ENCODE measurements at places on chromosomes 2 and 18. TPM values are rescaled to one million over a fixed set of nuclear protein-coding genes. Genes with fewer than 3 reads are reported as not detected.

DNA sequence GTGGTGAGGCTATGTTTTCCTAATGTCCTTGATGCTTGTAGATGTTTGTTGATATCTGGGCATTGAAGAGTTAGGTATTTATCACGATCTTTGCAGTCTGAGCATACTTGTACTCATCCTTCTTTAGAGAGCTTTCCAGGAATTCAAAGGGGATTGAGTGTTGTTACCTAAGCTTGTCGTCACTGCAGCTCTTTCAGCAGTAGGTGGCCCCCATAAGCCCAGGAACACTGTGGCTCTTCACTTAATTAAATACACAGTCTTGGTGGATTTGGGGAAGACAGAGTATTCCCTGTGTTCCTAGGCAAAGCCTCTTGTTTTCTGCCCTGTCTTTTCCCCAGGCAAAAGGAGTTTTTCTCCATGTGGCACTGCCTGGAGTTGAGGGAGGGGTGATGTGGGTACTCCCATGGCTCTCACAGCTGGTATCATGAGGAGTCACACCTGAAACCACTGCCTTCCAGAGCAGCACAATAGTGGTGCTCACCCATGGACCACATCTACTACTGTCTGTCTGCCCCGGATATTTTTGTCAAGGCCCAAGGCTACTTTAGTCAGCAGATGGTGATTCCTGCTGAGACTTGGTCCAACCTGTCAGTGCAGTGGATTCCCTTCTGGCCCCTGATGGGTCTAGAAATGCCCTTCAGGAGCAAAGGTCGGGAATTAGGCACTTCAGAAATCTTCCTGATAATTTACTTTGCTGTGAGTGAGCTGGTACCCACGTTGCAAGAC lies 95.7 kb downstream of the GALNT13 start:
- no peak for DNase-seq

DNA sequence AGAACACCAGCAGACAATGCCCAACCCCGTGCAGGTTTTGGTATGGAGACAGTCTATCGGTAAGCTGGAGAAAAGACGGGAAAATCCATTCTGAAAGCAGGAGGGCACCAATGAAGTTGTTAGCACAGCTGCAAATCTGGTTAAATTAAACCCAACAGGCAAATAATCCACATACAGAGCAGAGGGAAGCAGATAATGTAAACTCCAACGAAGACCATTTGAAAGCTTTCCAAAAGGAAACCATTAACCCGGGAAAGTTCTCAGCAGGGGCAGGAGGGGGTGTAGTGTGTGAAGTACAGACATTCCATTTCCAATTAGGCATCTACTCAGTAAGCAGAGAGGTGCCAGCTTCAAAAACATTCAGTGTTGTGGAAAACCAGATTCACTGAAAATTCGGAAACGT lies 10.3 kb downstream of the EDAR start:
- no peak for DNase-seq

DNA sequence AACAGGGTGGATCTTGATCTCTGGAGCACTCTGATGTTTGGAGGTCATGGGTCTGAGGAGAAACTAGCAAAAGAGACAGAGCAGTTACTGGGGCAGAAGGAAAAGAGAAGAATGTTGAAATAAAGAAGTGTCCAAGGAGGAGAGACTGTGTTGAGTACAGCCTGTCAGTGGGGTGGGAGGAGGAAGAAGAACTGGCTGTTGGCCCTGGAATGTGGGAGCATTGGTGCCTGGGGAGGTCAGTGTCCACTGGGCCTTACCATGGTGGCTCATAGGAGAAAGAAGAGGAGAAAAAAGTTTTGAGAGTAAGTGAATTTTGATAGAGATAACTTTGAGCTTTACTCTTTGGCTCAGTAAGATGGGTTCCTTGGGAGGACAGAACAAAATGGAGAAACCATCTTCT lies 499.0 kb downstream of the TXNL1 start:
- DNase-seq = no peak

DNA sequence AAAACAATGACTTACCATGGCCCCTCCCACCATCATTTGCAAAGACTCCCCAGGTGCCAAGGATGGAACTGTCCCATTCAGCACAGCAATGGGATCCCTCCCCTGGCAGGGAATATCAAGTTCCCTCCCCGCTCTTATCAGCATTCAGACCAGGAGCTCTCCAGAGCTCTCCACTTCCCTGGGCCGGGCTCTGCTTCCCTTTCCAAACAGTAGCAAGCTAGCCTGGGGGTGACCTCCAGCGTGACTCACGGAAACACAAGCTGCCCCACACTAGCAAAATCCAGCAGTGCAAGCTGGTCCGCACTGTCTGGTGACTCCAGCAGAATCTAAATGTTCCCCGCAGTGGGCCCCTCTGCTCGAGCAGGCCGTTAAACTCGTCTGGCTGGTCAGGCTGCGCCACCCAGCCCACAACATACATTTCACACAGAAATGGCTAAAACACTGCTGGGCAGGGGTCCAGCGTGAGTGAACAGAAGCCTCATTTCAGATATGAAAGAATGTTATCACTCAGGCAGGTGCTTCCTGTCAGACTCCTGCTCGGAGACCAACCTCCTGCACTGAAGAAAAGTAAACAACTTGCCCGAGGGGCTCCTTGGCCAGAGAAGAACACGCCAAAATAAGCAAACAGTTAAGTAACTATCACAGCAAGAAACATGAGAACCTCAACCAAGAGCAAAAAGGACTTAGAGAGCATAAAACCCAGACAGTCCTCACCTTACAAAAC lies 33.9 kb downstream of the STAT1 start:
- DNase-seq = peak; percentile 88

- no peak for DNase-seq
These were observed 142.0 kb downstream of the PTGR3 start for GRCh38 chr18:75066936-75067335.

- DNase-seq = no peak
These were observed 612.9 kb upstream of the POU3F3 start for GRCh38 chr2:104240984-104241383.

DNA sequence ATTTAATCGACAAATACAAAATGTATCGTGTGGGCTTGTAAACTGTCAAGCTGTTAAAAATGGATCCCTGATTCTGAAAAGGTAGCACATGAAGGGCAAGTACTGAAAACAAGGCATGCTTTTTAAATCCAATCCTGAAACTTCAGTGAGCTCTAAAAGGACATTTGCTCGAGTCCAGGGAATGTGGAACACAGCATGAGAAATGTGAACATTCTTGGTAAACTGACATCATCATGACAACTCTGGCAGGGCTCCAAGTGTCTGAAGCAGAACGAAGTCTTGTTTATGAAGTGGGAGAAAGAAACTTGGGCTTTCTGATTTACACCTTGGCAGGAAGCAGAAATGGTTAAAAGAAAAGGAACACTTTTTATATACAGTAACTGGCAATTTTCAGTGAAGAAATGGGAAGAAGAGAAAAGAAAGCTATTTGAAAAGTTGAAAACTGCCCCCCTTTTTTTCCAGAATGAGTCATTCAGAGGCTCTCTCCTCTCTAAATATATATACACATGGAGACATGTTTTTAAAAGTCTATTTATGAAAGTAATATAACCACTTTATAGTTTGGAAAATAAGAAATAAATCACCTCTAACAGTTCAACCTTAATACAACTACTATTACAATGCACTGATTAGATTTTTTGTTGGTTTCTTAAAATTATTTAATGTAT lies 120.8 kb downstream of the GAREM1 start:
- DNase-seq = peak; percentile 91

- DNase-seq = no peak
These were observed 1.7 kb downstream of the EGR4 start for GRCh38 chr2:73291461-73292315.

DNA sequence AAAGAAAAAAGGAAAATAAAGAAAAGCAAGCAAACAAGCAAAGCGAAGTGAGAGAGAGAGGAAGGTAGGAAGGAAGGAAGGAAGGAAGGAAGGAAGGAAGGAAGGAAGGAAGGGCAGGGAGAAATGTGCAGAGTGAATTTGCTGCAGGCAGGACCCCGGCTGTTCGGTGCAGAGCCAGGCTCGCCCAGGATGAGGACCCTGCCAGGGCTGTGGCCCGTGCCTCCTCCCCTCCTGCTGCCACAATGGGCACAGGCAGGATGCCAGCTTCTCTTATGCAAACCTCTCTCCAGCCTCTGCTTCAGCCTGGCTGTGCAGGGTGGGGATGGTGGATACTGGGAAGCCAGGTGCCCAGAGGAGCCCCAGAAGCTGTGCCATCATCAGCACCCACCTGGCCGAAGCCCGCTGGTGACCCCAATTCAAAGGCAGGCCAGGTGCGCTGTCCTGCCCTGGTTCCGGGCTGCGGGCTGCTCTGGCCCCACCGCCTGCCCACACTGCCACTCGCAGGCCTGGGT lies 3.2 kb downstream of the GPR17 start:
- DNase-seq = no peak

DNA sequence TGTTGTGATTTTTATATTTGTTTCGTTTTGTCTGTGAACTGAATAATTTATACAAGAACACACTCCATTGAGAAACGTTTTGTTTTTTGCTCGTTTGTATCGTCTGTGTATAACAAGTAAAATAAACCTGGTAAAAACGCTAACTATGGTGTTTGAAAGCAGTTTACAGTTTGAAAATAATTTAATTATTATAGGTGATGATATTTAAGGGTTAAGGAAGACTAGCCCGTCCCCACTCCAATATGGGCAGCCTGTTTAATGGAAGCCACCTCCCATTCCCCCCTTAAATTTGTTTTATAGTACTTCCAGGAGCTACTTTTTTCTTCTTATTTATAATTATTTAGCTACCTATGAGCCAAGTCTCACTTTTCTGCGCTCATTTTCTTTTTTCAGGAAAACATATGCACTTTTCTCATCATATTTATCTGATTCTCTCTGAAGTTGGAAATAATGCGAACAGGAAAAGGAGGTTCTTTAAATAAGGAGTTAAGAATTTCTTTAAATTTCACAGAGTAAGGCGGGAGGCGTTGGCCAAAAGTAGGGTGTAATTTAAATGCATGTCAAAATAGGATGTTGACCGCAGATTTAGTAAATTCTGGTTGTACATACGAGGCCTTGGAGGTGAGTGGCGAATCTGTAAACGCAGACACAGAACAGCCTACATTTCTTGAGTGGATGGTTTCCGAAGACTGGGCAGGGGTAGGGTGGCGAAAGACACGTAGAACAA lies 9.8 kb downstream of the TBR1 start:
- DNase-seq = no peak

GRCh38 chr18:59268127-59268720 lies 5.0 kb downstream of the RAX start:
- DNase-seq = no peak

DNA sequence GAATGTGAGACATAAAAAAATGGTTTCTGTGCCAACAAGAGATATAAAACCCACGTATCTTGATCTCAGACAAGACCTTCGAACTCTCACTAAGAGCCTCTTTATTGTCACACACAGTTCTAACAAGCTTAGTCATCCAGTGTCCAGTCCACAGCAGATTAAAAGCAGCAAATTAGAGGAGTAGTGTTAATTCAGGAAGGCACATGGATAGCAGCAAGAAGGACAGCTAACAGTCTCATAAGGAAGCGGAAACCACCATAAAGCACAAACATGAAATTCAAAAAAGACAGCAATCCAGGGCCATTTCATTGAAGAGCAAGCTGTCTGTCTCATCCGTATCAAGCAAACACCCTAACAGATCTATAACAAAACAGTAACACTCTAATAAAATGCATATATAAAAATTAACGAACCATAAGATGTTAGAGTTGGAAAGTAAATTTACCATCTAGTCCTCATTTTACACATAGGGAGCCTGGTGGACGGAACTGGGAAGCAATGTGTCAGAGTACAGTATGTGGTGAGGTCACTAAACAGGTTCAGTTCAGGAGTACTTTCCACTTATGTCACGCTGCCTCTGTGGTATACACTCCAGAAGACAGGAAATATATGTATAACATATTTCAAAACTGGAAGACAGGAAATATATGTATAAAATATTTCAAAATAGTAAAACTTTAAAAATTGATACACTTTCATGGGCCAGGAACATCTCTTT lies 18.3 kb downstream of the AAK1 start:
- DNase-seq = peak; percentile 28

- DNase-seq = peak; percentile 63
These were observed 1.7 kb upstream of the GATA6 start for GRCh38 chr18:22167471-22168241.

DNA sequence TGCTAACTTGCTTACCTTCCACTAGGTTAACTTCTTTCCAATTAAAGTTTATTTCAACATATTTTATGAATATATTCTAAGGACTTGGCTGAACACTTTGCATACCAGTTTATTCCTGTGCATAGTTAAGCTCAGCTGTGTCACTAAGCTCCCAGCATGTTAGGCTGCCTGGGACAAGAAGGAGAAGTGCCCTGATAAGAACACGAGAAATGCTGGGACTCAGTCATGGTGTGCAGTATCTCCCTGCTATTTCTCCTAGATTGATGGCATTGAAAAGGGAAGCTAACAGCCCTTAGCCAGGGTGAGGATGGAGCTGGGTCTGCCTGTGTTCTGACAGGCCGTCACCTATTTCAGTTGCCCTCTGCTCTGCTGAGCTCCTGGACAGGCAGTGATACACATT lies 164.3 kb downstream of the TRABD2A start:
- no peak for DNase-seq

DNA sequence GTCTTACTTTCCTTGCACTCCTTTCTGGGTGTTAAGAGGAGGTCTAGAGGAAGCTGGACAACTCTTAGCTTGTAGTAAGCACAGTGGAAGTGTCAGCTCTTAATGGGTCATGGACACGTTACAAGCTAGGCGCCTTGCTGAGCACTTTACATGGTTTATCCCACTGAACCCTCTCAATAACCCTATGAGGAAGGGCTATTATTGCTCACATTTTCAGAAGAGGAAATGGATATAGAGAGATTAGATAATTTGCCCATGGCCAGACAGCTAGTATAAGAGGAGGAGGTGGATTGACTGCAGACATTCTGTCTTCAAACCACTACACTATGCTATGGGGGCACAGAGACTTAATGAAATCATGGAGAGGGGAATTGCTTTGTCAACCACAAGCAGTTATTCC lies 8.3 kb upstream of the IL1RN start:
- DNase-seq = no peak

DNA sequence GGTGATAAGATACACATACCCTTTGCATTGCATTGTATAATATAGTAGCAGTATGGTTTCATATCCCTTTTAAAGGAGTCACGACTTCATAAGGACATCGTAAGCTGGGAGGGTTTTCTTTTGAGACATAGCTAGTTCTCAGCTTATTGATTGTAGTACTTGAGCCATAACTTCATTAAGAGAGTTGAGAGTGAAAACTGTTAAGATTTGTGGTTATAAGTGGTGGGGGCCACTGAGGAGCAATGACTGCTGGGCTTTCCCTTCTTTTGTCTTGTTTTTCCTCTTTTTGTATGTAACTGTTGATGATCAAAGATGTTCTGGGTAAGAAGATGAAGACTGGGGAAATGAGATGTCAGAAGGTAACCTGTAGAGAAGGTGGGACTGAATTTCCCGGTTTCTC lies 11.0 kb downstream of the EIF5B start:
- DNase-seq = no peak

WNT10A gene
- 5.7 TPM for polyA plus RNA-seq

DLX2 gene
- 2.8 TPM for polyA plus RNA-seq

RAD51AP2 gene
- 0.21 TPM for polyA plus RNA-seq

MAP2 gene
- polyA plus RNA-seq = 5.8 TPM

CTAGE1 gene
- 0.60 TPM for polyA plus RNA-seq

CASP8 gene
- polyA plus RNA-seq = 14.6 TPM

CRYGC gene
- 1.3 TPM for polyA plus RNA-seq
